Left kidney (tissue), 8 donors: ENCODE measurements at places on chromosomes 13 and 19.

- no peak for DNase-seq
These were observed 16.0 kb downstream of the ALOX5AP start for GRCh38 chr13:30751183-30751933.

- DNase-seq, result no peak
These were observed at the start of gene DBP for GRCh38 chr19:48636859-48637448. TSS of gene DBP (minus strand) at chr19:48637379. CDS start at chr19:48636994, 385 bp downstream.

- no peak for DNase-seq
These were observed 58.2 kb downstream of the NUFIP1 start for GRCh38 chr13:44930963-44931623.

- DNase-seq, result no peak
These were observed 363.6 kb upstream of the NBEA start for GRCh38 chr13:34578471-34578870.

GRCh38 chr13:73967397-73968165, 166.6 kb downstream of the KLF12 start:
- no peak for DNase-seq

- no peak for DNase-seq
These were observed 190.2 kb upstream of the TSHZ3 start for GRCh38 chr19:31539386-31539785.

DNA sequence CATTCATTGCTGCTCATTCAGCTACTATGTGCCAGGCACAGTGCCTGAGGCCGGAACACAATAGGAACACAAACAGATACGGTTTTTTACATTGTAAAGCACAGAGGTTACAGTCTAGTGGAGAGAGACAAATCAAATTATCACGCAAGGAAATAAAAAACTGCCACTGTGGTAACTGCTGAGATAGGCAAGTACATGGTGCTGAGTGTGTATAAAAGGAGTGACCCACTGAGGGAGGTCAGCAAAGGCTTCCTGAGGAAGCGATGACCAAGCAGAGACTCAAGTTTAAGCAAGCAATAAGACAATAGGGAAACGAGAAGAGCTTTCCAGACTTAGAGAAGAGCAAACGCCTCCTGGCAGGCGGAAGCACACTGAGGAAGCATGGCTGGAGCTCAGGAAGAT, 56.4 kb downstream of the NUFIP1 start:
- no peak for DNase-seq

DNA sequence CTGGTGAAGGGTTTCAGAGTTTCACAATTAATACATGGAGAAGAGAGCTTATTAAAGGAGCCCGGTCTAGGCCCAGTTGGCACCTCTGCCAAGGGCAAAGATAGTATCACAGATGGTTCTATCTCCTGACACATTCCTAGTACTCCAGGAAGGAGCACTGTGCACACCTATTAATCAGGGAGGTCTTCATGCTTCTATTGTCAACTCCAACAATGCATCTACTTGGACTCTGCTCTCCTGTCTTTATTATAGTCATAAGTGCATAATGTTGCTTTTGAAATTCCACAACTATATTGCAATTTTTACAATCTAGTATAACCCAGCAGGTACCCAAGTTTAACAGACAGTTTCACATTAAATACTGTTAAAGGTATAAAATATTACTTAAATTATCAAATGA, 174.5 kb upstream of the TSC22D1 start:
- no peak for DNase-seq

- no peak for DNase-seq
These were observed 958 bp downstream of the CA11 start for GRCh38 chr19:48644839-48645619.
